ENCODE measurements at places on chromosomes 3 and 15.

GRCh38 chr15:77982127-77982490, 95.4 kb downstream of the TBC1D2B start:
- no peak for DNase-seq

- no peak for DNase-seq
Observed at GRCh38 chr15:101003081-101003480, 83.9 kb downstream of the LRRK1 start.

- DNase-seq, result peak; percentile 98
Observed at GRCh38 chr3:178170698-178171535, 365.3 kb upstream of the KCNMB2 start.

DNA sequence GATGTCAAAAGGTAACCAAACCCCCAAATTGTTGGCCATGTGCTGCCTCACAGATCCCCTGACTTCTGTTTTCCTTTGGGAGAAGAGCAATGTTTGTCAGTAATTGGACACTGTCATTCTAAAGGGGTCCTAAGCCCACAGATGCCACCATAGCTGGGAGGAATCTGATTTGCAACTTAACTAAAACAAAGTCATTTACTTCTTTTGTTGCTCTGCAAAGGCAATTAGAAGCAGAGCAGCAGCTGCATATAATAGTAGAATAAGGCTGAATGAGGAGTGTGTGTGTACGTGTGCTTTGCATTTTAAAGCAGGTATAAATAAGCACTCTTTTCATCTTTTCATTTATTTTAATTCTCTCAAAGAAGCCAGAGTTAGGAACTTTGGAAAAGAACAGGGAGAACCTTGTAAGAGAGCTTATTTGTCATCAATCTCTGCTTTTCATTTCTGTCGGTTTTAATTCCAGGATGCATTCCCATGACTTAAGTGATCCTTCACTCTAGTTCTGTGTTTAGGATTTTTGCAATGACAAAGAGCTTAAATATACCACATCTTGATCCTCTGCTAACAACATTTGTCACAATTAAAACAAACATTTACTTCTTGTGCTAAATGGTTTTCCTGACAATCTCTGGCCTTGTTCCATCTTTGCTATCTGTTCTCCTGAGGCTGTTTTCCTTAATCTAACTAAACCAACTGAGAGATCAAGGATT, 530.2 kb upstream of the CBLB start:
- DNase-seq, result peak; percentile 26

GRCh38 chr3:184284696-184285095, 8.9 kb downstream of the ECE2 start:
- DNase-seq, result peak; percentile 66

DNA sequence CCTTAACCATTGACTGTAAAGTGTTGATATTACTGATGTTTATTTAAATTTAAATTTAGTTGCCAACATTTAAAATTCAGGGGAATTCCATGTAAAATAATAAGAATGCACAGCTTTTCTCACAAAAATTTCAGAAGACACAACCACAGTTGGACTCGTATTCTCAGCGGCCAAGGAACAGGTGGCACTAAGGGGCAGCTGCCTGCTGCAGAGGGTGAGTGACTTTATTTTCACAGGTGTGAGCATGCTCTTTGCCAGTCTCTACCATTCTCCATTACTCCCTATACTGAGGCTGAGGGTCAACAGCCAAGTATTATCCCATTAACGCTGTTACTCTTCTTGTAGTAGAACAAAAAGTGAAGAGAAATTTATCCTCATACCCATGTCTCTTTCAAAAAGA, 92.1 kb upstream of the GADL1 start:
- peak; percentile 35 for DNase-seq

DNA sequence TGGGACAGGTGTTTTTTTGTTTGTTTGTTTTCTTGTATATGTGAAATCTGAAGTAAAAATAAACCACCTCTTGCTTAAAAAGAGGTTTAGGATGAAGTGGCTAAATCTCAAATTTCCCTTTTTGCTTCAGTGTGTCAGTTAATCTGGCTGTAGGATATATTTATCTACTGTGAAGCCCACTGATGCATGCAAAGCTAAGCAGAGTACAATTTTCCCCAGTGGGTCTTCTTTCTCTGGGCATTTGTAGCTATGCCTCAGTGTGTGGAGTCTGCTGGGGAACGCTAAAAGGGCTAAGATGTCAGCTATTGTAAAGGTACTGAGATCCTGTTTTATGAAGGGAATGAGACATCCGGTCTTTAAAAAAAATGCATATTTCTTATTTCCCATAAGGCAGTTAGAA, 190.6 kb downstream of the TCF12 start:
- DNase-seq, result no peak

DNA sequence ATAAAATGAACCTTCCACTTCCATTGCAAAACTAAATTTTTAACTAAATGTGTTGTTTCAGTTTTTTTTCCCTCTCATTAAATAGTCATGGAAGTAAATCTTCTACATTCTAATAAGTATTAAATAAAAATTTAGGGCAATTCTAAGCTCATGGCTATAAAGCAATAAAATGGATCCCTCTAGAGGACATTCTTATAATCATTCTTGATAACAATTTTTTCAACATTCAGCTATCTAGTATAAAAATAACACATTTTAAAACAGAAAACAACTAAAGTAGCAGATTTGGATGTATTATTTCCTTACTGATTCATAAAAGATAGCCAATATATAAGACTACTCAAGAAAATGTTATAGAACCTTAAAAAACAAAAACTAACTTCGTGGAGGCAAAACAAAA, 393.1 kb downstream of the PLOD2 start:
- peak; percentile 9 for DNase-seq

DNA sequence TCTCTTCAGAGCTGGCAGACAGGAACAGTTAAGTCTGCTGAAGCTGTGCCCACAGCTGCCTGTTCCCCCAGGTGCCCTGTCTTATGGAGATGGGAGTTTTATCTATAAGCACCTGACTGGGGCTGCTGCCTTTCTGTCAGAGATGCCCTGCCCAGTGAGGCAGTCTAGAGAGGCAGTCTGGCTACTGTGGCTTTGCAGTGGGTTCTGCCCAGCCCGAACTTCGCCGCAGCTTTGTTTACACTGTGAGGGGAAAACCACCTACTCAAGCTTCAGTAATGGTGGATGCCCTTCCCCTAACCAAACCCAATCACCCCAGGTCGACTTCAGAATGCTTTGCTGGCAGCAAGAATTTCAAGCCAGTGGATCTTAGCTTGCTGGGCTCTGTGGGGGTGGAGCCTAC, 91.2 kb downstream of the SLC25A26 start:
- DNase-seq, result no peak

- DNase-seq, result no peak
Observed at GRCh38 chr3:81913886-81914663, 152.6 kb upstream of the GBE1 start.

- no peak for DNase-seq
Observed at GRCh38 chr15:81092559-81092902, 41.5 kb upstream of the CFAP161 start.
